ENCODE measurements at places on chromosomes 13 and 19.

- DNase-seq, result no peak
Measured at GRCh38 chr19:621819-622218, 11.5 kb downstream of the POLRMT start.

DNA sequence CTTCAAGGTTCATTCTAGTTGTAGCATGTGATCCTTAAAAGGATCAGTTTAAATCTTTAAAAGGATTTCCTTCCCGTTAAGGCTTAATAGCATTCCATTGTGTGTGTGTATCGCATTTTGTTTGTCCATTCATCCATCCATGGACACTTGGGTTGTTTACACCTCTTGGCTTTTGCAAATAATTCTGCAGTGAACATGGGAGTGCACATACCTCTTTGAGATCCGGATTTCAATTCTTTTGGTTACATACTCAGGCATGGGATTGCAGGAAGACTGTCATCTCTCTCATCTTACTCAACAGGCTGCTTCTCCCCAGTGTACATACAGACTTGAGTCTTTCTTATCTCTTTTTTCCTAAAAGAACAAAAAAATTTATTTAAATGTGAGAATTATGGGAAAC lies 1.2 kb downstream of the RNF113B start:
- no peak for DNase-seq

DNA sequence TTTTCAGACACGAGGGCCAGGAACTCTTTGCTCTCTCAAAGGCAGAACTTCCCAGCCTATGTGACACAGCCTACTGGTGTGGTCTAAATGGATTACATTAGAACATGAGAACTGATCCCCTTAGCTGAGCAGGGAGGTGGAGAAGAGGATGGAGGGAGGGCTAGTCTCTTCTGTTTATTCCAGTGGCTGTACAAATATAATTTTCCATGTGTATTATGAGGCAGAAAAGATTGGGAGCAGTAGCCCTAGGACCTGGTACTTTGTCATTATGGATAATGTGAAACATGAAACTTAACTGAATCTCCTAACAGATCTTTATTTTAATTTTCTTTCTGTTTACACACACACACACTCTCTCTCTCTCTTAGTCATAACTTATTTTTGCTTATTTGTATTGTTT lies 82.1 kb downstream of the WDFY2 start:
- no peak for DNase-seq

DNA sequence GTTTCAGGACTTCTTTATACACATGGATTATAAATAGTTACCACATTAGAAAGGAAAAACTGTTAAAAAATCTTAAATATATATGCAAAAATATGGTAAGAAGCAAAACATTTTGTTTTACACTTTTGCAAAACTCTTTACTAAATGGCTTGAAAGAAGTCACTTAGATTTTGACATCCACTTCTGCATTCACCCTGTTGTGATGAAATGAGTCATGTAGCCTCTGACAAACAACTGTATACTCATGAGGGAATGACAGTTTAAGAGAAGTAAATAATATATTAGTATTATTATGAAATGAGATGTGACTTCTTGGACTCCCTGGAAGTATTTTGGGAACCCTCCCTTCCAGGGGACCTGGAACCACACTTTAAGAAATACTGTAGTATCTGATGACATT lies 275.6 kb downstream of the DACH1 start:
- DNase-seq, result no peak

- no peak for DNase-seq
Measured at GRCh38 chr19:3950871-3951861, 18.3 kb downstream of the NMRK2 start.

- no peak for DNase-seq
Measured at GRCh38 chr19:29620931-29621351, 14.9 kb downstream of the POP4 start.

Data from HAP-1 (cell line).